Tongue (tissue), 3 donors: ENCODE measurements at places on chromosomes 5 and 9. TPM values are rescaled to one million over a fixed set of nuclear protein-coding genes. Genes with fewer than 3 reads are reported as not detected.

DNA sequence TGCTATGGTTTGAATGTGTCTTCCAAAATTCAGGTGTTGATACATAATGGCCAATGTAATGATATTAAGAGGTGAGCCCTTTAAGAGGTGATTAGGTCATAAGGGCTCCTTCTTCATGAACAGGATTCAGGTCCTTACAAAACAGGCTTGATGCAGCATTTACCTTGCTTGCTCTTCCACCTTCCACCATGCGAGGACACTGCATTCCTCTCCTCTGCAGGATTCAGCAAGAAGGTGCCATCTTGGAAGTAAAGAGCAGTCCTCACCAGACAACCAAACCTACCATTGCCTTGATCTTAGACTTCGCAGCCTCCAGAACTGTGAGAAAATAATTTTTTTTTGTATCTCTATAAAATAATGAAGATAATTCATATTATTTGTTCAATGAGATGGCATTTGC lies 314.0 kb upstream of the SMARCA2 start:
- DNase-seq = no peak

GRCh38 chr5:87394411-87395165 lies 18.1 kb downstream of the CCNH start:
- no peak for DNase-seq

DNA sequence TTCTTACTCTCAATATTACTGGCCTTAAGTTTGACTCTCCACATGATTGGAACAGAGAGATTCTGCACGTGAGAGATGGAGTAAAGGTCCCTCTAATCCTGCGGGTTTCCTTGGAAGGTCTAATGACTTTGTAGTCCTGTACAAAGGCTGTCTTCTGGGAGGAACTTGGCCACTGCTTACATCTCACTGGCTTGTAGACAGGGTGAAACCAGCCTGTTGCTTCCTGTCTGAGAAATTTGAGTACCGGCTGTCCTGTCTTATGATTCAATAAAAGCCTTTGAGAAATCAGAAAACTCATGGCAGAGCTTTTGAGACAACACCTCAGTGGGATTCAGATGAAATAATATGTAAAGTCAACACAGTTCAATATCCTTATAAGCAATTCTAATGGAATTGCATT lies 43.0 kb downstream of the IL31RA start:
- DNase-seq = no peak

DNA sequence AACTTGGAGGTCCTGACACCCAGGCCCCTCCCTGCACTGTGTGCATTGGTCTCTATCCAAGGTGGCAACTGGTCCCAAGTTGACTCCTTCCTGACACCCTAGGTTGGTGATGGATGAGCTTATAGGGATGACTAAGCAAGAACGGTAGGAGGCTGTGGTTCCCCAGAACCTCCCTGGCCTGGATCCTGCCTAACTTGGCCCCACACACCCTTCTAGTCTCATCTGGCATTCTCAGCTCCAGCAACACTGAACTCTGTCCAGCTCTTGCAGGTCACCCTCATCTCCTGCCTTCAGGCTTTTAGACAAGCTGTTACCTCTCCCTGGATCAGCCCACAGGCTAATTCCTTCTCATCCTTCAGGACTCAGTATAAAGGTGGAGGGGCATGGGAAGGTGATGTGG lies 16.5 kb downstream of the AQP3 start:
- DNase-seq = no peak

GRCh38 chr5:38104497-38105230 lies 153.7 kb upstream of the EGFLAM start:
- no peak for DNase-seq

DNA sequence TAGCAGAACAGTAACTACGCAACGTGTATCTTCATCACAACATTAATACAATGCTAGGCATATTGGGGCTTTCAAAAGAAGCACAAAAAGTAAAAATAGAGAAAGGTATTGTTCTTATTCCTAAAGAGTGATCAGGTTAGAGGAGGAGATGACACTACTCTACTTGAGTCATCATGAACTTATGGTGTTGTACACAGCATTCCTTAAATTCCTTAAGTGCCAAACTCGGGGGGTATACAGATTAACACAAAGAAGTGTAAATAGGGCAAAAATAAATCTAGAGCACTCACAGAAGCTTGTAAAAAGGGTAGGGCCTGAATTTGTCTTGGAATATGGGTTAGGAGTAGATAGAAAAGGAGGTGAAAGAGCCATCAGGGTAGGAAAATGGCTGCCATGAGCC lies 308.0 kb upstream of the DAP start:
- no peak for DNase-seq

DNA sequence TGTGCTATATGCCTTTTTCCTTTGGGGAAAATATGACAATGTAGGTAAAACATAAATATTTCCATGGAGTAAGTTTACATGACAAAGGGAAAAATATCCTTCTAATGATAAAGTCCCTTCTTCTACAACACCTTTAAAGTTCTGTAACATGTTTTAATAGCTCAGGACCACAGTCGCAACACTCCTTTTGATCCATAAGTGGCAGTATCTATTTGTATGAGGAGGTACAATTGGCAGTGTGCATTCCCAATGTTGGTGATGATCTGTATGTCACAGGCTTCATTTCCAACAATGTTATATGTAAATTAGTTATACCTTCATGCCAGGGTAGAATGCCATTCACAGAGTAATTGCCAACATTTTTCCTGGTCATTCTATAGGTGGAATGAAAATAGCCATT lies 127.1 kb upstream of the CCNH start:
- no peak for DNase-seq

DNA sequence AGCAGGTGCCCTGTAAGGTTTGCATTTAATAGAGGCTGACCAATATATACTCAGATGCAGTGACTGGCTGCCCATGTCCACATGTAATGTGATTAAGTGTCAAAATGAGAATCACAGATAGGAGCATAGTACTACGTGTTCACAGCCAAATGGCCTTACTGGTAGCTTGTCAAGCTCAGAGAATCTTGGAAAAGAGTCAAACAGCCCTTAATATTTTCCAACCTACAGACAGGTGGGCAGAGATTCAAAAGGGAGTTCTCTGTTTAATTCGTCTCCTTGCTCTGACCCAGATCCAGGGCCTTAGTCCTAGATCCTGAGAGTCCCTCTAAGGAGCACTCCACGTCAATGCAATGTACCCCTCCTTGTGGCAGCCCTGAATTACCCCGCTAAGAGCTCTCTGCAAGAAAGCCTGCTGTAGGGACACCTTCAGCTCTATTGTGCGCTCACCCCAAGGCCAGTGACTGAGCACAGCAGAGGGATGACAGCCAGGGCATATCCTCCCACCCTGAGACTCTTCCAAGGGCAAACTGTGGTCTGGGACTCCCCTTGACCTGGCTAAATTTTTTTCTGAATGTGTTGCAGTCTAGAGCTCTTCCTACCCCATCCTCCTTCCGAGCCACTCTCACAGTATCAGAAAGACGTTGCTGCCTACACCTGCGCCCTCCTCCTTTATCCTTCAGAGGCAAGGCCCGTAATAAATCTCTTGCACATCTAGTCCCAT lies 159.2 kb downstream of the SNCAIP start:
- no peak for DNase-seq

DNA sequence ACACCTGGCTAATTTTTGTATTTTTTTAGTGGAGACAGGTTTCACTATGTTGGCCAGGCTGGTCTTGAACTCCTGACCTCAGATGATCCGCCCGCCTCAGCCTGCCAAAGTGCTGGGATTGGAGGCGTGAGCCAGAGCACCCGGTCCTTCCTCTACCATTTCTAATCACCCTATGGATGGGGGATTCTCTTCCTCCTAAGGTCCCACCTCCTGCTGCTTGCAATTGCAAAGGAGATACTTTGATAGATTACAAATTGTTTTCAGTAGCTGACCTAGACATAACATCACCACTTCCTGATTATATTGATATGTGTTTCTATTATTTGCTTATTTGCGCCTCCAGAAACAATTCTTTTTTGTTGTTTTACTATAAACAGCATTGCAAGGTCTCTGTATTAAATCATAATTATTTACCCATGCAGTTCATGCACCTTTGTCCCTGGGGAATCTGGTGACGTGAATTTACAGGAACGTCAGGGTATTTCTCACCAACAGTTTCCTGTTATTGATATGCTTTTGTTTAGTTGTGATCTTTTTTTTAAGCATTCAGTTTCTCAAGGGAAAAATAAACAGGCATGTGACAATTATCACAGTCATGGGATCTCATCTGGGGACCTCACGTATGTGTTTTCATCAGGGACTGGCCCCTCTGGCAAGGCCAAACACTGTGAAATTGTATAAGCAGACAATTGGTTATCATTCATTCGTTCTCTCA lies 43.2 kb downstream of the ESM1 start:
- no peak for DNase-seq

DNA sequence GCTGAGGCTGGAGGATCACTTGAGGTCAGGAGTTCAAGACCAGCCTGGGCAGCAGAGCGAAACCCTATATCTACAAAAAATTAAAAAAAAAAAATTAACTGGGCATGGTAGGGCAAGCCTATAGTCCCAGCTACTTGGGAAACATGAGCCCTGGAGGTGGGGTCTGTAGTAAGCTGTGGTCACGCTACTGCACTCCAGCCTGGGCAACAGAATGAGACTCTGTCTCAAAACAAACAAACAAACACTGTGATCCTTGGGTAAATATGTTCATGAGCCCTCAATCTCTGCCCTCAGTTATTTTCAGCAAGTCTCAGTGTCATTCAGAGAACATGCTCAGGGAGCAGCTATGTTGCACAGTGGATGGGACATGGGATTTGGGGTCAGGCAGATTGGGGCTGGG lies 76.2 kb downstream of the PTTG1 start:
- no peak for DNase-seq

DNA sequence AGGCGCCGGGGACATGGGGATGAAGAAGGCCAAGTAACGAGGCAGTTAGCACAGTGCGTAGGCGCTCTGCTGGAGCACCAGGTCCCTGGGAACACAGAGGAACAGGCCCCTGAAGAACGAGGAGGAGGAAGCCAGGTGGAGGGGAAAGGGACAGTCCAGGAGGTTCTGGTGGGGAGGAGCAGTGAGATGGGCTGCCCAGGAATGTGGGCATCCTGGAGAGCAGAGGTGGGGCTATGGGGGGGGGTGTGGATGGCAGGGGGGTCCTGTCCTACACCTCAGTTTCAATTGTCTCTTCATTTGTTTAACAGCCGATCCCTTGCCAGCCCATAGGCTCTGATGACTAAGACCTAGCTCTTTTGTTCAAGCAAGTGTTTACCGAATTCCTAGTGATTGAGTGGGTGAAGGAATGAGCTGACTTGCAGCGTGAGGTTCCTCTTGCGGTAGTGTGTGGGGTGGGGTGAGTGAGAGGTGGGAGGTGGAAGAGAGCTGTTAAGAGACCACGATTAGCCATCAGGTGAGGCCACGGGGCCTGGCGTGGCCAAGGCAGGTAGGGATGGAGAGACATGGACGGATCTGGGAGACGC lies 8.4 kb upstream of the PHYHD1 start:
- no peak for DNase-seq

DNA sequence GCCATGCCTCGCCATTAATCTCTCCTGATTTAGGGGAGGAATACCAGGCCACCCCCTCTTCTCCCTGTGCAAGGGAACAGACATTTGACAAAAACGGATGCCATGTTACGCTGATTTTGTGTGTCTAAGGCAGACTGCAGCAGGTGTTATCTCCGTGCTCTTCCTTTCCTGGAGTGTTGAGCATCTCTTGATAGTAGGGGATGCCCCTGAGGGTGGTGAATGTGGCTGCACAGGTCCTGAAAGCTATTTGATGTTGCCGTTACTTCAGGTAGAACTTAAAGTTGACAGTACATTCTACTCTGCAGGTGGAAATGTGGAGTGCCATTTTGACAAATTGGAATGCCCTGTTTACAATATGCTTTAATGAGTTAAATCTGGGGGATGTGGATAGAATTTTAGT lies 21.5 kb downstream of the TENT4A start:
- DNase-seq = no peak

DNA sequence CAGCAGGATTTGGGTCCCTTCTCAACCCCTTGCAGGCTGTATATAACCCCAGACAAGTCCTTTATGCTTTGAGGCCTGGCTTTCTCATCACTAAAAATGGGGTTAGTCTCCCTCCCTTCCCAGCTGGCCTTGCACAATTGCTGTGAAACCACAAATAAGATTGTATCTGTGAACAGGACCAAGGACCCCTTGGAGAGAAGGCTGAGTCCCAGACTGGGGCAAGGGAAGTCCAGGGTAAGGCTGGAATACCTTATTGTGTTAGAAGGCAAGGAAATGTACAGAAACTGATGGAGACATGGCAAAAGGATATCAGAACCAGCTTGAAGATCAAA lies 11.4 kb downstream of the MACROH2A1 start:
- no peak for DNase-seq

Gene INPP5E
- 8.4 TPM for total RNA-seq

Gene PIP5KL1
- not detected for total RNA-seq

Gene PKD2L2
- total RNA-seq = 1.9 TPM

Gene DDX4
- not detected for total RNA-seq
